ENCODE measurements at places on chromosomes 7 and 10.

GRCh38 chr10:88063861-88064557, 200.6 kb downstream of the PTEN start:
- DNase-seq = no peak

DNA sequence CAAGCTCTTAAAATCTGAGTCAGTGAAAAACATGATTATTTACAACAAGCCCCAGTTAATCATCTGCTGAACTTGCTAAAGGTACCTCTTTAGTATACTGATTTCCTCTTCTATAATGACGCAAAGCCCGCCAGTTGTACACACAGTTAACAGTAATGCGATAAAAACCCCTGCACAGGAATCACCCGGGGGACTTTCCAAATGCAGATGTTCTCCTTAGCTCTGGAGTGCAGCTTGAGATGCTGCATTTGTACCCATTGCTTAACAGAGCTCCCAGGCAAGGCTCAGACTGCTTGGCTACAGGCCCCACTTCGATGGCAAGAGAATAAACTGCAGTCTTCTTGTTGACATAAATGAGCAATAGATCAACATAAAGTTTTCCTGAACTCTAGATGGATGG, 279.6 kb upstream of the HGF start:
- no peak for DNase-seq

DNA sequence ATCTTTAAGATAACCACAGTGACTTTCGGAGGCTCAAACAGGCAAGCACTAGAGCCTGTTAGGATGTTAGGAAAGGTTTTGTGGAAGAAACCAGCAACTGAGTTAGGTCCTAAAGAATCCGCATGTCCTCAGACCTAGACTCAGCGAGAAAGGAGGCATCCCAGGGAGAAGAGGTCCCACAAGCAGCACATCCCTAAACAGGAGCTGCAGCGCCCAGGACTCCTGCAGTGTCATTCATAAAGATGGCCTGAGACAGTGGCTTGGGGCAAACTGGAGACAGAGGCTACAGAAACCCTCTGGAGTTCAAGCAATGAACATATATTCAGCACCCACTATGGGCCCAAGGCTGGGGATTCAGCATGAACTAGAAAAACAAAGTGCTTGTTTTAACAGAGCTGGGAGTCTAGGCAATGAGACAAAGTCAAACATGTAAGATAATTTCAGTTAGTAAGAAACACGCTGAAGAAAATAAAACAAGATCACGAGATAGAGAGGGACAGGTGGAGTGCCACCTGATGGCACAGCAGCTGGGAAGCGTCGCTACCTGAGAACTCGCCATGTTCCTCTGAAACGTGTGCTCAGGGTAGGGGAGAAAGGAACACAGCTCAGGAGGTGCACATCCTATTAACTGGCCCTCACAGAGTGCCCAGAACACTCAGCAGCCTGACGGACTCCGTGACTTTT, 48.1 kb downstream of the PARD3 start:
- no peak for DNase-seq

GRCh38 chr7:11168650-11169170, 195.0 kb downstream of the PHF14 start:
- DNase-seq = no peak

- DNase-seq = peak; percentile 64
These were observed 580.1 kb downstream of the CCSER2 start for GRCh38 chr10:84908491-84908890.

- no peak for DNase-seq
These were observed 1.1 kb downstream of the EPHB6 start for GRCh38 chr7:142855756-142856564.

DNA sequence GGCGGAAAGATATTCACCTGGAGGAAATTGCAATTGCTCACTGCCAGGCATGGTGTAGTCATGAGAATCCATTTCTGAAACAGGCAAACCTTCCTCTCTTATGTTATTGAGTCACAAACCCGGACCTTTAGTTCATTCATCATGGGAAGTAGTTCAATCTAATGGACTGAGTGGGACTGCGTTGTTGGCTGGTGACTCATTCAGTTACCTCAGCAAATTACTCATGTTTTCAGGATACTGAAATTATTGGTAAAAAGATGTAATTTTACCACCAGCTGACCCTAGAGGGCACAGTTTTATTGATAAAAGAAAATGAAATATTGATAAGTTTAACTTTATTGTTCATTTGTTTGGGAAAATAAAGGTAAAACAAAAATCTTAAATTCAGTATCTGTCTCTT, 1194.4 kb upstream of the SORCS1 start:
- peak; percentile 79 for DNase-seq

DNA sequence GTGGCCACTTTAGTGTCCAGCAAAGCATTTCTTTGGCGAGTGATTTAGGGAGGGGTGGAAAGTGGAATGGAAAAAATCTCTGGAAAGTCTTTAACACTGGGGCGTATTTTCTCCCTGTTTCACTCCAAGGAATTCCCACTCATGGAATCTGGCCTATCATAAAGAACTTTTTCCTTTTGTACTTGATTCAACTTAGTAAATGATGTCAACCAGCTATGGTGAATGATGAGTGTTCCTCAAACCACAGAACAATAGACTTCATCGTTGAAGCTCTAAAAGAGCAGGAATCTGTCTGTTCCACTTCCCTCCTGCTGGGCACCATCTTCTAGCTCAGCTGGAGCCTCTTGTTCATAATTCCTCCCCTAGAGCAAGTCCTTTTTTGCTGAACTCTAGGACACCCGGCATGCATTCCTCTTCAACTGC, 66.5 kb downstream of the EPDR1 start:
- peak; percentile 13 for DNase-seq

GRCh38 chr10:78520737-78521430, 487.2 kb downstream of the RPS24 start:
- peak; percentile 81 for DNase-seq

DNA sequence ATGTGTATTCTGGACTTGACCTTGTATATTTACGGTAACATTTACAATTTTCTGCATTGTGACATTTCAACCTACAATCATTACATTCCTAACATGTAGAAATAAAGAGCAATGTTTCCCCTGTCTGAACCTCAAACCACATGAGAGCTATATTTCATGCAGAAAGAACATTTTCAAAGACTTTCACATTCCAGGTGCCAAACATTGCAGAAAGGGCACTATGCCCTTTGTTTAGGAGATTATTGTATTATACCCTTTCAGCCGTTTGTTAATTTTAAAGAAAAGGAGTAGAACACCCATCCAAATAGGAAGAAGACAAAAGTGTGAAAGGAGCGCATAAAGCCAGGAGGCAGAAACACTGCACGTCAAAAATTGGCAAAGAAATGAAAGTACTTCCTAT, 260.4 kb downstream of the RELN start:
- no peak for DNase-seq

GRCh38 chr7:156935250-156935649, 14.3 kb upstream of the NOM1 start:
- no peak for DNase-seq

DNA sequence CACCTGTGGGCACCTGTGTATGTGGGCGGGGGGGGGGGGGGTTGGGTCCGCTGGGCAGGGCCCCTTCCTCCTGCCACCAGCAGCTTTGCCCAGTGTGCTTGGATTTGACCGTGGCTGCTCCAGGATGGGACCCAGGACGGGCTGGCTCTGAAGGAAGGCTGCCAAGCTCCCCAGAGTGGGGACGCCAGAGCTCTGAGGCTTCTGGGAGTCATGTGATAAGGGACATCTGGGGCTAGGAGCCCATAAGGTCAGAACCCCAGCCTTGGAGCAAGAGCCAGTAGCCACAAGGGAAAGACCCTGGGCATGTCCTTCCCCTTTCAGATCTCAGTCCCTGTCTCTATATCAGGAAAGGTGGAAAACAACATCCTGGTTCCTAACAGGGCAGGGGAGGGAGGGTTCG, 21.8 kb upstream of the AMZ1 start:
- no peak for DNase-seq

GRCh38 chr10:87613751-87614150, 45.9 kb upstream of the PAPSS2 start:
- DNase-seq = no peak

DNA sequence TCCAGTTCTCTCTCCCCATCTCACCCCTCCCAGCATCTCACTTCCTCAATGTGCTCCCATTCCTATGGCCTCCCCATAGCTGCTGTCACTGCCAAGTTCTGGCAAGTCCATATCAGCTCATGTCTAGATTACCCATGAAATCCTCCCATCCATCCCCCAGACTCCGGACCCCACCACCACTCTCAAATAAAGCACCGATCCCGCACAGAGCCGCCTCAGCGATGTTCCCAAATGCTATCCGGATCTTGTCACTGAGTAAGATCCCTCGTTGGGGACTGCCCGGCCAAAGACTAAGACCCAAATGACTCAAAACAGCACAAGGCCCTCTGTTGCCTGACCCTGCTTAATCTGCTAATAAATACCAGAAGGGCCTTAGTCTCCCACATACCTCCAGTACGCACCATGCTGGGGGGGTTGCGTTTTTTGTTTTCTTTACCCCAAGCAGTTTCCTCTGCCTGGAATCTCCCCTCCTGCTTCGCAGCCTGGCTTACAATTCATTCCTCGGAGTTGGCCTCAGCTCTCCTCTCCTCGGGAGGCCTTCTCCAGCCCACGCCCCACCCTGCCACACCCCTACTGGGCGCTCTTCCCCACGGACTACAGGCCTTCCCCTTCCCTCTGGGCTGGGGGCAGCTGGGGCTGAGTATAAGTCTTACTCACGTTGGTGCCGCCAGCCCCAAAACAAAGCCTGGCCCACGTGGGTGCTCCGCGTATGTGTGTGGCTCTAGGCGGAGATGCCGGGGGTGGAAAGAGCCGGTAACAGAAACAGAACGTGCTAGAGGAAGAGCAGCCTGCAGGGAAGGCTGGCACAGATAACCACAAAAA, 1.8 kb upstream of the DUSP5 start:
- peak; percentile 58 for DNase-seq

DNA sequence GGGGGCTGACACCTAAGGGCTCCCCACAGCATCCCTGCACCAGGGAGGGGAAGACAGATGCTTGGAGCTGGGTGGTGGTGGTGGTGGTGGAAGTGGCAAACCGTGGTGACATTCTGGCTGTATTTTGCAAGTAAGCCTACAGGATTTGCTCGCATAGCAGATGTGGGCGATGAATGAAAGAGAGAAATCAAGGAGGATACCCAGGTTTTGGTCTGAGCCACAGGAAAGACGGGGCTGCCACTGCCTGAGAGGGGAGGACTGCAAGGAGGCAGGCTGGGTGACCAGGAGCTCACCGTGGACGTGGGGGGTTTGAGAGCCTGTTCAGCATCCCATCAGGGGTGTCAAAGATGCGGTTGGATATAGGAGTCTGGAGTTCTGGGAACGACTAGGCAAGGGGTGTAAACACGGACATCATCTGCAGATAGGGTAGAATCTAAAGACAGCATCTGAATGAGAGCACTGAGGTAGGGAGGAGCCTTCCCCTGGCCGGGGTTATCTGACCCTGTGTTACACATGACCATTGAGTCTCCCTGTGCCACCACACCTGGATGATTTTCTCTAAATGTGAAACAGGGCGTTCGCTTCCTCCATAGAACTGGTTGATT, 49.7 kb downstream of the TSPAN15 start:
- no peak for DNase-seq

GRCh38 chr7:44112997-44113763, 9.0 kb downstream of the AEBP1 start:
- DNase-seq = no peak

DNA sequence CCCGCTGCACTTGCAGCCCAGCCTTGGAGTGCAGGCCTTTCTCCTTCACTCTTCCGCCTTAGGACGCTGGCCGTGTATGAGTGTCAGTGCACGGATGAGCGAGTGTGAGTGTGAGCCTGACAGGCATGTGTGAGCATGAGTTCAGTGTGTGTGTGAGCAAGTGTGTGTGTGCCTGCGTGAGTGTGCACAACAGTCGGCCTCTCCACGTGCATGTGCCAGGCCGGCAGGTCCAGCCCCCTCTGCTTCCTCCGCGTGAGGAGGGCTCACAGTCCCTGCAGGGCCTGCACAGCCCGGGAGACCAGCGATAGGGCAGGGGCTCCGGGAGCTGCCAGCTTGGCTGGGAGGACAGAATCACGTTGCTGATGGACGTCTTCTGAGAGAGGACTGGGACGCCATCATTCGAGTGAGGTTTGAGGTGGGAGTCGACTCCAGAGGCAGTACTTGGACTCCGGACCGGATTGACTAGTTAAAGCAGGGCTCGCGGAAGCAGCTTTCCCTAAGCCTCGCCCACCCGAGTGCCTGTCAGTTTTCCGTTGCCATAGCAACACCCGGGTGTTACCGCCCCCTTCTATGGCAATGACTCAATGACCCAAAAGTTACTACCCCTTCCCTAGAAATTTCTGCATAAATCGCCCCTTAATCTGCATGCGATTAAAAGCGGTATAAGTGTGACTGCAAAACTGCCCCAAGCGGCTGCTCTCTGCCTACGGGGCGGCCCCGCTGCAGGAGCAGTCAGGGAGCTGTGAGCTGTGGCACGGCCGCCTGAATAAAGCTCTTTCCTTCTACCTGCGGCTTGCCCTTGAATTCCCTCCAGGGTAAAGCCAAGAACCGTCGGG, 19.6 kb upstream of the CFAP46 start:
- DNase-seq = no peak

GRCh38 chr10:16856567-16856966, 39.3 kb upstream of the RSU1 start:
- no peak for DNase-seq

DNA sequence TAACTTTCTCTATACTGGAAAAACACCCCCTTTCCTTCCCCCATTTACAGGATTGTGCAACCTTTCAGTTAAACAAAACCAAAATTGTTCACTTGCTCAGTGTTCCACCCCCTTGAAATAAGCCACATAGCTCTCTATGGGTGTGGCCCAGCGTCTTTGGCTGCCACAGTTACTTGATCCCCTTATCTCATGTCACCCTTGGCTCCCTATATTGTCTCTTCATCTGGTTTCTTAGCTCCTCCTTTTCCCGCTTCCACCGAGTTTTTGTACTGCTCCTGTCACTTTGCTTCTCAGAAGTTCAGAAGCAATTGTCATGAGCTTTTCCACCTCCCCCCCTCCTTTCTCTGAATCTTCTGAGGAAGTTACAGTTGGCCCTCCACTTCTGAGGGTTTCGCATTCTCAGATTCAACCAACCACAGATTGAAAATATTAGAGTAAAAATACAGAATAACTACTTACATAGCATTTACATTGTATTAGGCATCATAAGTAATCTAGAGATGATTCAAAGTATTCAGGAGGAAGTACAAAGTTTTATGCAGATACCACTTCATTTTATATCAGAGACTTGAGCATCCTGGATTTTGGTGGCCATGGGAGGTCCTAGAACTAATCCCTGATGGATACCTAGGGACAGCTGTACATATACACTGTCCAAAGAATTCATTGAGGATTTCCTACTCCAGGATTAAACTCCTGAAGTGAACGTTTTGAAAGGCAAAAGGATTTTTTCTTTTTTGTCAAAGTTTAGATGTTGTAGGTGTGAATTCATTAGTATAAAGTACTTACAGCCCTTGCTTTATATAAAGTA, 60.4 kb downstream of the ADD3 start:
- peak; percentile 26 for DNase-seq

Data from urothelium cell line (cell line).